ENCODE measurements at places on chromosomes 4 and X.

GRCh38 chrX:22220941-22221340, 51.8 kb upstream of the CBLL2 start:
- no peak for DNase-seq

- no peak for DNase-seq
Measured at GRCh38 chr4:118918388-118918787, 29.7 kb downstream of the SYNPO2 start.

DNA sequence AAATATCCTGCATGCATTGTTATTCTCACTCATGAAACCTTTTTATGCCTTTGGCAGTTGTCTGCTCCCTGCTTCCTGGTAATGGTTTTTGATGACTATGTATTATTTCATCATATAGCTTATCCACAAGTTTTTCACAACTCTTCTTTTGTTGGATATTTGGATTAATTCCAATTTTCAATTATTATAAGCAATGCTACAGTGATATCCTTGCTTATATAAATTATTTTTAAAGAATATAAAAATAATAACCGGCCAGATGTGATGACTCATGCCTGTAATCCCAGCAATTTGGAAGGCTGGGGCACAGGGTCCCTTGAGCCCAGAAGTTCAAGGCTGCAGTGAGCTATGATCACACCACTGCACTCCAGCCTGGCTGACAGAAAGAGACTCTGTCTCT, 47.0 kb downstream of the ASIC5 start:
- no peak for DNase-seq

DNA sequence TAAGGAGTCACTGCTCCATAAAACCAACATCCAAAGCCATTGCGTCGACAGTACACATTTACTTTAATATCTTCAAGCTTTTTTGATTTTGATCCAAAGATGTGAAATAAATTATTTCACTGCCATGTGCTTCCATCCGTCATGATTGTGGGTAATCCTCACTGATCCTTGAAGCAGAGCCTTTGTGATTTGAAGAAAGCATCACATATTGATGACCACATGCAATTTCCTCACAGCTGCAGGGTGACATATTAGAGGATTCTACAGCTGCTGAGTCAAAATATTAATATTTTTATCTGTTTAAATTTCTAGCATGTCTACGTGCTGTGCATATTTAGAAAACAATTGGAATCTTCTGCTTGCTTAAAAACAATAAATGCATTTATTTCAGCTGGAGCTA, 196.8 kb upstream of the ANXA3 start:
- no peak for DNase-seq

- DNase-seq: no peak
Measured at GRCh38 chrX:39639871-39640270, 457.9 kb downstream of the BCOR start.

- DNase-seq: no peak
Measured at GRCh38 chrX:130091980-130092522, 18.2 kb downstream of the ELF4 start.

GRCh38 chr4:162506253-162506652, 342.5 kb upstream of the FSTL5 start:
- DNase-seq: no peak

DNA sequence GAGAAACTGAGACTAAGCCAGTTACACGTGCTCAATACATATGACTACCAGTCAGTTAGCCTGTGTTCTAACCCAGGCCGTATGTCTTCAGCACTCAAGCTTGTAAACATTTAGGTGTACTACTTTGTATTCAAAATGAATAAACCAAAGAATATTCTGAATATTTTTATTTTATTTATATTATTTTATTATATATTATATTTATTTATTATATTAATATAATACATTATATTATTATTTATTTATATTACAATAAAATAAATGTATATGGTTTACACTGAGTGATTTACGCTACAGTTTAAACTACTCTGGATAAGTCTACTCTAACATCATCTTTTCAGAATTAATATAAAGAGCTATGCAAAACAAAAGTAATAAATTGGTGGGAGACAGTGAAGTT, 691.5 kb downstream of the CENPC start:
- DNase-seq: no peak
